Activated CD4-positive, alpha-beta T cell treated with anti-CD3 and anti-CD28 coated beads, Interleukin-2, Interleukin-4, amounts not matched to agents 100 ng/mL and 50 ng/mL, durations not matched to agents 16 hours and 8 hours (primary cell): ENCODE measurements at places on chromosomes 12 and 14.

DNA sequence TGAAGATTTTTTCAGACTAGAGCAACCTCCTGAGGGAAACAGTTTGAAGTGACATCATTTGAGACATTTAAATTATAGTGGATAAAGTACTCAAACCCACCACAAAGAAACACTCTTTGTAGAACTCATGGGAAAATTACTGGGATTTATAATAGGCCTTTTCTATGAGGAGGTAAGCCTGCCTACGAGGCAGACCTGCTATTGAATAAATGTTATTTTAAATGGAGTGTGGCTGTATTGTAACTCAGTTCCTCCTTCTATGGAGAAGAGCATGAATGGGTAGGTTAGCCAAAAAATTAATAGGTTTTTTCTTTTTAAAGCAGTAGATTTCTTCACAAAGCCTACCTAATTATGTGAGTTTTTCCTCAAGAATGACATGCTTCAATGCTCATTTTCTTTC is 63.7 kb upstream of the PLEKHA5 start:
- no peak for DNase-seq

DNA sequence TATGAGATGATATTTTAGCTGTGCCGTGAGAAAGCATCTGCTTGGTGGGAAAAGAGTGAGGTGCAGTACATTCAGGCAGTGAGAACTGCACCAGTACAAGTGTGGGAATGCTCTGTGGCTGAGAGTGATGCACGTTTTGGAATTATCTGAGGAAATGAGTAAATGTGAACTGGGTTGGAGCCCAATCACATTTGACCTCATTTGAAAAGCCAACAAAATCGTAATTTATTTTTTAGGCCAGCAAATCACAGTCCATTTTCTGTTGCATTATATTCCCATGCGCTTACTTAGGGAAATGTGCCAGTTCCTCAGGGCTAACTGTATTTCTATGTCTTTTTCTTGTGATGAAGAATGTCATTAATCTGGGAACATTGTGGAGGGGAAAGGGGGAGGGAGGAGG is 77.3 kb downstream of the SNAPC1 start:
- DNase-seq = no peak

DNA sequence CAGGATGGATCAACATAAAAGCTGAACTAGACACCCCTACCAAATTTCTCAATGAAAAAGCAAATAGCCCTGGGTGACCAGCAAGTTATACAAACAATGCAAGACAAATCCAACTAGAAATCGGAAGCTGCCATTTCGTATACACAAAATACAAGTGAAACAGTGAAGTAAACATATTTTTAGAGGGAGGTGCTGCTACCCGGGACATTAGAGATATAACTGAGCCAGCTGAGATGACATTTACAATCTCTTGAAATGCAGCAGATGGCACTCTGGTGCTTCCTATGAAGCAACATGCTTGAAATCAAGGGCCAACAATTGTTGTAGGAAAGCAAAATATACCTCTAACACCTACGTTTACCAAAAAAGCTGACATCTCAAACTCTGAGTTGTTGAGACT is 25.5 kb downstream of the BDKRB1 start:
- DNase-seq = no peak

DNA sequence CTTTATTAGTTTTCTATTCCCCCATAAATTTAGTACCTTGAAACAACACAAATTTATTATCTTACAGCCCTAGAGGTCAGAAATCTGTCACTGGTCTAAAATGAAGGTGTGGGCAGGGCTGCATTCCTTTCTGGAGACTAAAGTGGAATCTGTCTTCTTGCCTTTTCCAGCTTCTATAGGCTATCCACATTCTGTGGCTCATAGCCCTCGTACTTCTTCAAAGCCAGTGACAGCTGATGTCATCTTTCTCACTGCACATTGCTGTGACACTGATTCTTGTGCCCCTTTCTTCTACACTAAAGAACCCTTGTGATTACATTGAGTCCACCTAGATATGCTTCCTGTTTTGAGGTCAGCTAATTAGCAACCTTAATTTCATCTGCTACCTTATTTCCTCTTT is 23.2 kb upstream of the DCN start:
- DNase-seq = no peak

DNA sequence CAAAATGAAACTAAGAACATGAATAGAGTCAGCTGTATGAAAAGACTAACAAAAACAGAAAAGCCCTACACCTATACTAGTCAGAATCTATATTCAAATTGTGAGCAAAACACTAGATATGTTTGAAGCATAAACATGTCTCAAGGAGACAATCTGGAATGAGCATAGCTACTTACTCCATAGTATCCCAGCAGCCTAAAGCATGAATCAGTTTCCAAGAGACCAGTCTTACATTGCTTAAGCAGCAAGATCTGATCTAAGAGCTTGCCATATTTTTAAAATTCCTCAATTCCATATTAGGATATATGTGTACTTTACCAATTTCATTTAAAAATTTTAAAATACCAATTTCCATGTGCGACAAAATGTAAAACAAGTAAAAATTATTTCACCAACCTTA is 7.7 kb downstream of the CAPS2 start:
- DNase-seq = no peak

DNA sequence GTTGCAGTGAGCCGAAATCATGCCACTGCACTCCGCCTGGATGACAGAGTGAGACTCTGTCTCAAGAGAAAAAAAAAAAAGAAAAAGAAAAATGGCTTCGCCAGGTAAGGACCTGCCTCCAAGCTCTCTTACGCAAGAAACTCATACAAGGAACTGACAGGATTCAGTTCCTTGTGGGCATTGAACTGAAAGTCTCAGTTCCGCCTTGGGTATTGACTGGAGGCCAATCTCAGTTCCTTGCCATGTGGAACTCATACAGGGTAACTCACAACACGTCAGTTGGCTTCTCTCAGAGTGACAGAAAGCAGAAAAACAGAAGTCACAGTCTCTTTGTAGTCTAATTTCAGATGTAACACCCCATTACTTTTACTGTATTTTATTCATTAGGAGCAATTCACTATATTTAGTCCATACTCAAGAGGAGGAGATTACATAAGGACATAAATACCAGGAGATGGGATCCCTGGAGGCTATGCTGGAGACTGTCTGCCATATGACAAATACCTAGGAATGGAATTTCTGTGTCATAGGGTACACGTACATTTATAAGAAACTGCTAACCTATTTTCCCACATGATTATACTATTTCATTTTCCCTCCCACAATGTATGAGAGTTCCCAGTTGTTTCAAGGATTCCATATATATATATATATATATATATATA is 11.4 kb upstream of the NOPCHAP1 start:
- DNase-seq = no peak

DNA sequence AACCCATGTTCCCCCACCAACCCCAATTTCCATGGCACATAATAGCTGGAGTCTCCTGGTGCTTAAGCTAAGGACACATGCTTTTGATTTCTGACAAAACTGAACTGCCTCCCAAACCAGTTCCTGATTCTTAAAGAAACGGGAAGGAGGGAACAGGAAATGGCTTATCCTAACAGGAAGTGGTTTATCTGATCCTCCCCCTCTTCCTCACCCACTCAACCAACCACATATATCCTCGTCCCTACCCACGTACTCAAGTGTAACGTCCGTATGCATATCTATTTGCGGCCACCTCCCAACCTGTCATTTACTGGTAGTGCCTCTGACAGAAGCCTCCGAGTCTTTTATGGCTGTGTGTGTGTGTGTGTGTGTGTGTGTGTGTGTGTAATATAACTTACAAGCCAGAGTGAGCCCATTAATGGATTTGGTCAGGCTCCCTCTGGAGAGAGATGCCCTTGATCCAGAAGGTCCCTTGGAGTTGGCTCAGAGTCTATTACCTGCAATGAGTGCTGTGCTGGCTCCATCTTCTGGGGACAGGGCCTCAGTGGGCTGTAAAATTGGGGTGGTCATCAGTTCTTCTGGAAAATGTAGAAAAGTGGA is 7.7 kb downstream of the DAZAP2 start:
- DNase-seq = peak; percentile 44

DNA sequence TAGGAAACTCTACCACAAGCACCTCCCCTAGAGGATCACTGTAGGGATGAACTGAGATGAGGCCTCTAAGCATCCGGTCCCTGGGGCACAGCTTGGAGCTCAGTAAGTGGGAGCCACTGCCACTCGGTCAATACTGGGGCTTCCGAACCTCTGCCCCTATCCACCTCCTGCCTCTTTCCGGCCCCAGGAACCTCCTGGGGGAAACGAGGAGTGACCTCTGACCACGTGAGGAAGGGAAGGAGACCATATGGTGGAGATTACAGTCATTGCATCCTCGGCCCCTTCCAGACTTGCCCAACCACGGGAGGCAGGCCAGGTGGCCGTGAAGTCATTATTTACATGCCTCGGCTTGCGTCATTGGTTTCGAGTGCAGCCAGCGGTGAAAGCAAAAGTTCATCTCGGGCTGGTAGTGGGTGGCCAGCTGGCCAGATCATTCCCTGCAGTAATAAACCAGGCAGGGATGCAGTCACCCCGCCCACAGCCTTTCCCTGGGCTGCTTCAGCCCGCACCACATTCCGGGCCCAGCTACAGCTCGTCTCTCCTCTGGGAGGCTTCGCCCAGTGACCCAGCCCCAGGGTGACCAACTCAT is 65.4 kb downstream of the C14orf132 start:
- DNase-seq = no peak

GRCh38 chr12:71935594-71935993 is 3.1 kb upstream of the TPH2 start:
- DNase-seq = peak; percentile 80

- no peak for DNase-seq
Measured at GRCh38 chr12:15852383-15852782, 29.8 kb upstream of the STRAP start.

- DNase-seq = no peak
Measured at GRCh38 chr14:94225460-94226378, 51.6 kb downstream of the PPP4R4 start.

DNA sequence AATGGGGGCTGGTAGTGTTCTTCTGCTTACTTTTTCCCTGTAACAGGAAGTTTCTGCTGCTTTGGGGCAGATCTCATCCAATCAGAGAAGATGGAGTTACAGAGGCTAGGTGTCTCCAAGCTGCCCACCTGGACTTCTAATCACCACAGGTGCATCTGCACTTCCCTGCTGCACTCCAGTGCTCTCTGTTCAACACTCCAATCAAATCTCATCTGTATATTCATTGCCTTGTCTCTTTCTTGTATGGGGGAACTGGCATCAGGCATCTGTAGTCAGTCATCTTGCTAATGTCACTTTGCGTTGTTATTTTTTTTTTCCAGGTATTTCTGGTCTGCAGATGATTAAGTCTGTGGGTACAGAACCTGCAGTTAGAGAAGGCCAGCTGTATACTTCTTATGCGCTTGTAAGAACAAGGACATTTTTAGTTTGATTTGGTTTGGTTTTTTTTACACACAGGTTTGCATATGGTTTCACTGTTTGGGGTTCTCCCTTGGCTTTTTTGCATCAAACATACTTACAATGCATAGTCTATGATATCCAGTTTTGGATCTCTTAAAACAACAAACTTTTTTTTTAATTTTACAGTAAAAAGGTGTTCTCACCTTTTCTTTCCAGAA is 116.0 kb downstream of the METTL25 start:
- DNase-seq = no peak

DNA sequence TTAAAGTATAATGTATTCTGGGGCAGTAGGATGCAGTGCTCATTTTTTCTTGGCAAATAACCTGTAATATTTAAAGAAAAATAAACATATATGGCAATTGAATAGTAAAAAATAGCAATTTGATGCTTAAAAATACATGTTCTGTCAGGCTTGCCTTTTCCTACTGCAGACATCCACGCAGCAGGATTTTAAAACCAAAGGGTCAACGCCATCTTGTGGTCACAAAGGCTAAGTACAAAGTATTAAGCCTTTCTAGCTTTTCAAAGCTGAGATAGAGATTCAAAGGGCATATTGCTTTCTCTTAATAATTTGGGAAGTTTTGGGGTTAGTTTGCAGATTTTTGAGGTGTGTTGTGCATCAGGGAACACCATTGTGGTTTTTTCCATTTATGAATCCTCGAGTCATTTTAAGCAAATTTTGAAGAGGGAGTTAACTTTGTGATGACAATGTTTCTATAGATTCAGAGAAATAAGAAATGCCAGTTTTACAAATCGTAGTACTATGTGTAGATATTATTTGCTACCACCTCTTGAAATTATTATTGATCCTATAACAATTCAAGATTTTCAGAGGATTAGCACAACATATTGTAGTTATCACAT is 4.7 kb upstream of the CCER1 start:
- peak; percentile 43 for DNase-seq

DNA sequence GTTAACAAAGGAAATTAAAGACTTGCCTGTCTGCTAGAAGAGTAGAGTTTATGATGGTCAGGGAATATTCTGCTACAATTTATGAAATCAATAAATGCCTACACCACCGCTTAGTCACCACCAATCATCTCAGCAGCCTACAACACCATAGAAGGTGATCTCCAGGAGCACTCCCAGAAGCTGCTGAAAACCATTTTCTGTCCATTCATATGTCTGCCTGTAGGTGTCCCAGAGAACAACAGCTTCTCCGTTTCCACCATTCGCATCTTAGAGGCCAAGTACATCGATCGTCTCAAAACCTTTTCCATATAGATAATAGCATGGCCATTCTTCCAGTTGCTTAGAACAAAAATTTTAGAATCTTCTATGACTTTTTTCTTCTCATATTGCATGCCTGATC is 303.4 kb downstream of the KCNC2 start:
- DNase-seq = no peak

DNA sequence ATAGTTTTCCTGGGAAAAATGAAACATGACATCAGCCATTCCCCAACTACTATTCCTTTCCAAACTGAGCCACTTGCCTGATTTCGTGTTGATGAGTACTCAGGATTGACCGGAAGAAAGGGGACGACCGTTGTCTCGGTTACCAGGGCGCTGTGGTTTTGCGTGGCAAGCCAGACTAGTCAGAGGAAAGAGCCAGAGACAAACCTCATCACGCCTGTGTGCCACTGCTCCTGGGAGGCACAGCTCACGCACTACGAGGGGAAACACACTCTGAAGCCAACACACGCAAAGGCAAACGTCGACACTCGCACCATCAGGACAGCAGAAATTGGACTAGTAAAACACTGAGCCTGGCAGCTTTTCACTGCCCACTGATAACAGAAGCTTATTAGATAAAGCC is 35.0 kb downstream of the GIT2 start:
- no peak for DNase-seq

- no peak for DNase-seq
Measured at GRCh38 chr14:33979613-33980276, 28.9 kb upstream of the EGLN3 start.

- no peak for DNase-seq
Measured at GRCh38 chr12:115335594-115335993, 651.6 kb upstream of the TBX3 start.

- no peak for DNase-seq
Measured at GRCh38 chr14:79614448-79614847, 596.9 kb downstream of the DIO2 start.

DNA sequence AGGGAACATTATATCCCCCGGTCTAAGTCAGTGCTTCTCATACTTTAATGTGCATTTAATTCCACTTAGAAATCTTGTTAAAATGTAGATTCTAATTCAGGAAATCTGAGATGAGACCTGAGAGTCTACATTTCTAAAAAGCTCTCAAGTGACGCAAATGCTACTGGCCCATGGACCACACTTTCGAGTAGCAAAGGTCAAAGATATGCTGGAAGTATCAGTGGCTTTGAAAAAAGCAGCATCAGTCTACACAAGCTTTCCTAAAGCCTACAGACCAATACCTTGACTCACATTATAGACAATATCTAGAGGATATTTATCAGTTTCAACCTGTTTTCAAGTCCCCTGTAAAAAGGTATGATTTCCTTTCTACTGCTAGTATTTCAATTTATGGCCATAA is 248.6 kb downstream of the CEP128 start:
- no peak for DNase-seq

- peak; percentile 49 for DNase-seq
Measured at GRCh38 chr12:92921877-92922276, 7.2 kb downstream of the EEA1 start.
